ENCODE measurements at places on chromosomes 1 and 21. TPM values are rescaled to one million over a fixed set of nuclear protein-coding genes. Genes with fewer than 3 reads are reported as not detected.
A peak's percentile ranks its signal among the peaks of the same experiment; 100 is the strongest.

GRCh38 chr1:217096200-217096599, 373.0 kb upstream of the ESRRG start:
- H3K27ac ChIP-seq = no peak overlapping the region
- no peak for DNase-seq
- H3K4me3 ChIP-seq = no peak overlapping the region
- H3K27me3 ChIP-seq = peaks cover 51% of the 10 kb centered on the region

DNA sequence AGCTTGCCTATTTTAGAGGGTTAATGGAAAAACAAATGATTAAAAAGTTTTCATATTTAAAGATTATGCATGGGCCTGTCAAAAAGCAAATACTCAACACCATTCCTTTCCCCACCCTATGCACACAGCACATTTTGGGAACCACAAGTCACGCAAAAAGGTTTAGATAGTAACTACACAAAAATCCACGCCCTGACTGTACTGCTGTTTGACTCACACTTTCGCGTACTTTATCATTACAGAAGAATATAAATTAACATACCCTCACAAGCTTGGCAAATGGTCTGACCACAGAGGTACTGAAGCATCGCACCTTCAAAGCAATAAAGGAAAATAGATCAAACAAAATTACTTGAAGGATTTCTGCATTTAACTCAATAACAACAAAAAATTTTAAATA, 1.4 kb downstream of the ATP5PO start:
- no peaks in the 10 kb centered on the region for H3K27me3 ChIP-seq
- H3K36me3 ChIP-seq = peaks cover 9% of the 10 kb centered on the region
- no peak for DNase-seq

GRCh38 chr1:47431534-47431933, 6.3 kb upstream of the FOXD2 start:
- H3K36me3 ChIP-seq = no peaks in the 10 kb centered on the region
- DNase-seq = no peak
- no peak overlapping the region for H3K4me3 ChIP-seq
- peaks cover 20% of the 10 kb centered on the region for H3K4me1 ChIP-seq
- H3K27me3 ChIP-seq = peaks cover 98% of the 10 kb centered on the region
- H3K27ac ChIP-seq = no peak overlapping the region

Gene MYBPH
- not detected for total RNA-seq

Gene GJA9
- total RNA-seq = not detected

Gene WNT3A
- total RNA-seq = not detected

GRCh38 chr1:198530953-198531352, 9.5 kb downstream of the ATP6V1G3 start:
- no peaks in the 10 kb centered on the region for H3K36me3 ChIP-seq
- DNase-seq = no peak
- no peak overlapping the region for H3K27ac ChIP-seq
- H3K4me3 ChIP-seq = no peak overlapping the region

GRCh38 chr1:181312946-181313345, 170.4 kb upstream of the CACNA1E start:
- H3K27me3 ChIP-seq = peaks cover 93% of the 10 kb centered on the region
- DNase-seq = no peak
- no peak overlapping the region for H3K27ac ChIP-seq
- no peak overlapping the region for H3K4me3 ChIP-seq
- H3K4me1 ChIP-seq = peaks cover 4% of the 10 kb centered on the region

DNA sequence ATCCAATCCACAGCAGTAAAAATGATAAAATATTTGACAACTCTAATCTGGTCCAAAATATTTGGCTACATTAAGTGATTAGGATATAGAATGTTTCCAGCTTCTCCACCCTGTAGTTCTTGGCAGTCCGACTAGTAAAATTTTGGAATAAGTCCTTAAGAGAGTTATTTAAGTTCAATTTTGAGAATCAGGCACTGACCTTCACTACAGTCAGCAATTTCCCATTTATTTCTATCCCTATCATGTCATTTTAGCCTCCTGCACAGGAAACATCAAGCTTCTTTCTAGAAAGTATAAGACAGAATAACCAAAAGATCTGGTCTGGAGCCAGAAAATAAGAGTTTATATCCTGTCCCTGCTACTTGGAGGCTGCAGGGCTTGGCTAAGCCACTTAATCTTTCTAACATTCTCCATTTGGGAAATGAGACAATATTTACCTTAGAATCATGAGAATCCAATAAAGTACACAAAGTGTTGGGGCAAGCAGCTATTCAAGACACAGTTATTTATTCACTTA, 162.2 kb downstream of the DPYD start:
- no peak overlapping the region for H3K4me3 ChIP-seq
- H3K36me3 ChIP-seq = peaks cover 8% of the 10 kb centered on the region
- no peak for DNase-seq
- H3K27me3 ChIP-seq = no peaks in the 10 kb centered on the region
- no peak overlapping the region for H3K27ac ChIP-seq

Gene KRTCAP2
- 123 TPM for total RNA-seq

- H3K4me1 ChIP-seq = no peaks in the 10 kb centered on the region
- no peaks in the 10 kb centered on the region for H3K27me3 ChIP-seq
- DNase-seq = no peak
These were observed 631.6 kb upstream of the CAMK1G start for GRCh38 chr1:208951908-208952307.

Gene CAMTA1
- total RNA-seq = 78.3 TPM

Gene SPATA45
- total RNA-seq = not detected

DNA sequence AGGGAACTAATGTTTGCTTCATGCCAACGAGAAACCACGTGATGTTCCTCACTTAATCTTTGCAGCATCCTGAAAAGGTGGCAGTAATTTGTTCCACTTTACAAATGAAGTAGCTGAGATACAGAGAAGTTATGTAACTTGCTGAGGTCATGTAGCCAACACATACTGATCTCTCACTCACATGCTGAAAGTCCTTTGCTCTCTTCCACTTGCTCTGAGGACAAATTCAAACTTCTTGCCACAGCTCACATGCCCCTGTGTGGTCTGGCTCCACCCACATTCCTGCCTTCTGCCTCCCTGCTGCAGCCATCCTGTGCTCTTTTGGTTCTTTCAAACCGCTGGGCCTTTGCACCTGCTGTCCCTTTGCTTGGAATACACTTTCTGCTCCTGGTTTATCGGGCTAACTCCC, 55.4 kb downstream of the TMCO4 start:
- H3K27ac ChIP-seq = no peak overlapping the region
- no peaks in the 10 kb centered on the region for H3K27me3 ChIP-seq
- DNase-seq = no peak
- peaks cover 11% of the 10 kb centered on the region for H3K36me3 ChIP-seq

DNA sequence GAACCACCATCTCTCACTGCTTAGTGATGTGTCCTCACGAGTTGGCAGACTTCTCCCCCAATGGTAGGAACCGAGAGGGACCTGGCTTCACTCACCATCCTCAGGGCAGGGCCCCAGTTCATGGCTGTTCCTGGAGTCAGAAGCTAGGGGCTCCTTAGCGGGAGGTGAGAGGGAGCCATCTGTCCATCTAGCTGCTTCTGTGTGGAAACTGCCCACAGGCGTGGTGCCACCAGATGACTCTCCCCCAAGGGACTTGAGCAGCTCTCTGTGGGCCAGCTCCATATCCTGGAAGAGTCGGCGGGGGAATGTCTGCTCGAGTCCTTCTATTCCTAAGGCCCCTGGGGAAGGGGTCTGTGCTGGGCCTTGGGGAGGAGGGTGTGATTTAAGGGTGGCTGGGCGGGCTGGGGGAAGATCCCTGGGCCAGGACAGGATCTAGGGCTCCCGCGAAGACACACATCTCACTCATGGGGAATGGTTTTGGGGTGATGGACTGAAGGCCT, 16.3 kb downstream of the LRRC71 start:
- no peak overlapping the region for H3K4me3 ChIP-seq
- no peaks in the 10 kb centered on the region for H3K4me1 ChIP-seq
- H3K36me3 ChIP-seq = peaks cover 23% of the 10 kb centered on the region

Gene KLF17
- not detected for total RNA-seq

DNA sequence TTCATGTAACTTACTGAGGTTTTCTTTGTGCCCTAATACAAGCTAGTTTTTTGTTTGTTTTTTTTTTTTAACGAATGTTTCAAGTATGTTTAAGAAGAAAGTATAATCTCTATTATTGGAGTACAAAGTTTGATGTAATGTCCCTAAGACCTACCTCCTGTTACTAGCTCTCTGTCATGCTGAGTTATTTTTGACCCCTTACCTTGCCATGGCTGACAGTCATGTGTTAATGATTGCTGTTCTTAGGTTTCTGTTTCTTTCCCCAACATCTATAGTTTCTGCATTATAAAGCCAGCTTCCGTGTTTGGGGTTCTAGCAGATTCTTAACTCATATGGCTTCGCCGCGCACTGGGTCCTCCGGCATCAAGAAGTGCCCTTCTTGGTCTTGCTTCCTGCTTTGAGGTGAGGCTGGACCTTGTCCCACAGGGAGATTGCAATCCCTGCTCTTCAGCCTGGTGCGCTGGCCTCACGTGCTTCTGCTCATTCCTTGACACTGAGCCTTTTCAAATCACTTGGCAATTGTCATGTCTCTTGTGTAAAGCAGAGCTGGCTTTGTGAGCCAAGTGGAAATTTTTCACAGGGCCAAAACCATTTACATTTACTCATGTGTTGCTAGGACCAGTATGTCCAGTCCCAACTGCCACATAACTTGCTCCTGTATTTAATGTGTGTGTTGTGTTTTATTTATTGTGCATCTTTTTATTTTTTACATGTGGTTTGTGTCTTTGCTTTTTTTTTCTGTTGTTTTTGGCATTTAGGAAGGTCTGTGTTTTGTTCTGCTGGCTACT, 135.0 kb upstream of the COL6A1 start:
- no peak overlapping the region for H3K4me3 ChIP-seq
- no peak for DNase-seq
- peak overlapping the region; percentile 4 for H3K27ac ChIP-seq
- H3K4me1 ChIP-seq = peaks cover 13% of the 10 kb centered on the region
- H3K36me3 ChIP-seq = peaks cover 3% of the 10 kb centered on the region

- H3K4me3 ChIP-seq = no peak overlapping the region
- no peaks in the 10 kb centered on the region for H3K4me1 ChIP-seq
- H3K27me3 ChIP-seq = no peaks in the 10 kb centered on the region
These were observed 210.3 kb downstream of the TPR start for GRCh38 chr1:186164773-186165172.

Gene SPRR1A
- not detected for total RNA-seq

DNA sequence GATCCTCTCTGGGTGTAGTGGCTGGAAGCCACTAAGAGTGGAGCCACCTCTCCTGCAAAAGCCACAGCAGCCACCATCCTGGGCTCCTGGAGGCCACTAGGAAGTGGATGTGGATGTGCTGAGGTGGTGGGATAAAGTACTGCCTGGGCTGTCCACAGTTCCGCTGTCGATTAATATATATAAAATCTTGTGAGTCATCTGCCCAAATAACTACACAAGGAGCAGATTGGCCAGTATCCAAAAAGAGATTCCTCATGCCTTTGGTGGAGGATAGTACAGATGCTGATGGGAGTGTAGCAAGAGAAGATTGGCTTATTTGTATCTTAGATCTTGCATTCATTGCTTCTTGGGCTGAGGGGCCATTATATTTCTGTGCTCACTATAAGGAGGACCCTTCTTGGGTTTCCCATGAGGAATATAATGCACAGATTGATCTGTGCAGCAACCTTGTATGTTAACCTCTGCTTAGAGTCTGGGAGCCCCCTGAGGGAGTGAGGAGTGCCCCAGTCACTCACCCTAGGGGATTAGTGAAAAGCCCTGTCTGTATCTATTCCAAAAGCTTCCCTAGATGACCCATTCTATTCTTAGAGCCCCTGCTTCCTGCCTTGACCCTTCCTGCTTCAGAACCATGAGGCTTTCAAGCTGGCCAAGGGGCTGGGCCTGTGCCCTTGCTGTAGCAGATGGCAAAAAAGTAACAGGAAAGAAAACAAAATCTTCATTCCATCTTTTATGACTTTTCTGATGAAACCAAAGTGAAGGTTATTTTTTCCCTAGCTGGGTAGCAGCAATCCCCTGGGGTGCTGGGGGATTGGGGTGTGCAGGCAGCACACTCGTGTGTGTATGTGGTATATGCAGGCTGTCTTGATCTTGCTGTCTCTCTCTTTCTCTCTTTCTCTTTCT, 31.7 kb downstream of the RCSD1 start:
- H3K4me1 ChIP-seq = peaks cover 32% of the 10 kb centered on the region
- no peak for DNase-seq
- H3K36me3 ChIP-seq = no peaks in the 10 kb centered on the region
- no peaks in the 10 kb centered on the region for H3K27me3 ChIP-seq
- no peak overlapping the region for H3K4me3 ChIP-seq

GRCh38 chr21:28974531-28975227, 18.0 kb downstream of the LTN1 start:
- H3K4me1 ChIP-seq = no peaks in the 10 kb centered on the region
- H3K4me3 ChIP-seq = no peak overlapping the region
- no peak overlapping the region for H3K27ac ChIP-seq
- no peak for DNase-seq

- peak overlapping the region; percentile 52 for H3K27ac ChIP-seq
- no peaks in the 10 kb centered on the region for H3K27me3 ChIP-seq
- no peak overlapping the region for H3K4me3 ChIP-seq
- no peaks in the 10 kb centered on the region for H3K4me1 ChIP-seq
These were observed 106.3 kb downstream of the HIVEP3 start for GRCh38 chr1:41812453-41812852.

Gene ALG6
- 20.0 TPM for total RNA-seq

- no peaks in the 10 kb centered on the region for H3K27me3 ChIP-seq
- H3K36me3 ChIP-seq = peaks cover 4% of the 10 kb centered on the region
- DNase-seq = no peak
- peak overlapping the region; percentile 14 for H3K27ac ChIP-seq
- H3K4me1 ChIP-seq = no peaks in the 10 kb centered on the region
These were observed 37.5 kb upstream of the LAMC2 start for GRCh38 chr1:183148599-183148998.

GRCh38 chr1:71417421-71417820, 336.6 kb upstream of the ZRANB2 start:
- no peaks in the 10 kb centered on the region for H3K27me3 ChIP-seq
- no peaks in the 10 kb centered on the region for H3K36me3 ChIP-seq
- no peak for DNase-seq
- peaks cover under 1% of the 10 kb centered on the region for H3K4me1 ChIP-seq
- no peak overlapping the region for H3K4me3 ChIP-seq

Gene PDC
- total RNA-seq = not detected
